EL (cell line): ENCODE measurements at places on chromosomes 2 and 18.

GRCh38 chr2:106115250-106115649, 78.9 kb downstream of the UXS1 start:
- DNase-seq, result peak; percentile 83

- DNase-seq, result peak; percentile 83
These were observed 46.2 kb upstream of the NABP1 start for GRCh38 chr2:191631754-191632153.

GRCh38 chr2:215507136-215507535, 71.3 kb upstream of the FN1 start:
- no peak for DNase-seq

GRCh38 chr2:120762341-120763061, 26.8 kb downstream of the GLI2 start:
- no peak for DNase-seq

- DNase-seq, result no peak
These were observed 214.1 kb upstream of the NABP1 start for GRCh38 chr2:191463790-191464189.
